AG09319 (cell line): ENCODE measurements at places on chromosomes 6 and 20.

DNA sequence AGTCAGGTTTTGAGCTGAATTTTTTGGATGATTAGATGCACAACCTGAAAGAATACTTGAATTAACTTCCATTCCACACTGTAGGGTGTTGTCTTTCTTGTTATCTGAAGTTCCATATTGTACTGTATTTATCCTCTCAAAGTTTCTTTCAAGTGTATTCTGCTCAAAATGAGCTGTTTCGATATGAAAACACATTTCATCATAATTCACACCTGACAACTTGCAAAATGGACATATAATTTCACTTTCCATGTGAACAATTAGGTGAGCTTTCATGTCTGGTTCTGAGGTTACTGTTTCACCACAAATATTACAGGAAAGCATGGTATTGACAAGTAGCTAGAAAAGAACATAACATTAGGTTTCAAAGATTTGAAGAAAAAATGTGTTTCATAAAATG lies 1.7 kb downstream of the ZUP1 start:
- DNase-seq, result no peak

DNA sequence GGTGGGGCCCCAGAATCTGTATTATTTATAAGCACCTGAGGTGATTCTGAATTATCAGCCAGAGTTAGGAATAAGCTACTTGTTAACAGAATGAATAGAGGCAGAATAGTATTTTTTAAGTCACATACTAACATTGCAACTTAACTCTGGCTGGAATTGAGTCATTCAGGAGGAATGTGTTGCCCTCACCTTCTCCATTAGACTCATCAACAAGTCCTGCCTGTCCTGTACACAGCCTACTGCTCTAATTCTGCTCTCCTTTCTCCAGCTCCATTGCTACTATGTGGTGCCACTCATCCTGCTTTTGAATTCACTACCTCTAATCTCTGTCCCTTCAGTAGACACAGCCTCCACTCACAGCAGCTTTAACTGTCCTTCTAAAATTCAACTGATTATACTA lies 669.4 kb downstream of the DHX35 start:
- no peak for DNase-seq

GRCh38 chr20:7366189-7366588 lies 574.1 kb downstream of the HAO1 start:
- no peak for DNase-seq

DNA sequence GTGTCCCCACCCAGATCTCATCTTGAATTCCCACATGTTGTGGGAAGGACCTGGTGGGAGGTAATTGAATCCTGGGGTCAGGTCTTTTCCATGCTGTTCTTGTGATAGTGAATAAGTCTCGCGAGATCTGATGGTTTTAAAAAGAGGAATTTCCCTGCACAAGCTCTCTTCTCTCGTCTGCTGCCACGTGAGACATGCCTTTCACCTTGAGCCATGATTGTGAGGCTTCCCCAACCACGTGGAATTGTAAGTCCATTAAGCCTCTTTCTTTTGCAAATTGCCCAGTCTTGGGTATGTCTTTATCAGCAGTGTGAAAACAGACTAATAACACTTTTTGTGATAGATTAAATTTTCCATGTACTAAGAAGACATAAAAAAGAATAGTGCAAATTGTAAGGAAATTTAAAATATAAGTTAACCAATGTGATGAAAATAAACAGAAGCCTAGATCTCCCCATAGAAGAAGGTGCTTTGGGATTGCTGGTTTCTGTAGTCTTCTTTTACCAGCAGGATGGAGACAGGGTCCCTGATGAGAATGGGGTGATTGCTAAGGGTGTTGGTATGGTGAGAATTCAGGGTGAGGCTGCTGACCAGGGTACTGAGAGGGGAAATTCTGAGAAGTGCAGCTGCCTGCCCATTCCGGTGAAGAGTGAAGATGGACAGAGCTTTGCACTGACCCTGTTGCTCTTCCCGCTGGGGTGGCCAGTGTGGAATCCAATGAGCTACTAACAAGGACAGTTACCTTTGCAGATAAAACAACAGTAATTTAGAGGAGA lies 50.7 kb downstream of the BMP2 start:
- no peak for DNase-seq

DNA sequence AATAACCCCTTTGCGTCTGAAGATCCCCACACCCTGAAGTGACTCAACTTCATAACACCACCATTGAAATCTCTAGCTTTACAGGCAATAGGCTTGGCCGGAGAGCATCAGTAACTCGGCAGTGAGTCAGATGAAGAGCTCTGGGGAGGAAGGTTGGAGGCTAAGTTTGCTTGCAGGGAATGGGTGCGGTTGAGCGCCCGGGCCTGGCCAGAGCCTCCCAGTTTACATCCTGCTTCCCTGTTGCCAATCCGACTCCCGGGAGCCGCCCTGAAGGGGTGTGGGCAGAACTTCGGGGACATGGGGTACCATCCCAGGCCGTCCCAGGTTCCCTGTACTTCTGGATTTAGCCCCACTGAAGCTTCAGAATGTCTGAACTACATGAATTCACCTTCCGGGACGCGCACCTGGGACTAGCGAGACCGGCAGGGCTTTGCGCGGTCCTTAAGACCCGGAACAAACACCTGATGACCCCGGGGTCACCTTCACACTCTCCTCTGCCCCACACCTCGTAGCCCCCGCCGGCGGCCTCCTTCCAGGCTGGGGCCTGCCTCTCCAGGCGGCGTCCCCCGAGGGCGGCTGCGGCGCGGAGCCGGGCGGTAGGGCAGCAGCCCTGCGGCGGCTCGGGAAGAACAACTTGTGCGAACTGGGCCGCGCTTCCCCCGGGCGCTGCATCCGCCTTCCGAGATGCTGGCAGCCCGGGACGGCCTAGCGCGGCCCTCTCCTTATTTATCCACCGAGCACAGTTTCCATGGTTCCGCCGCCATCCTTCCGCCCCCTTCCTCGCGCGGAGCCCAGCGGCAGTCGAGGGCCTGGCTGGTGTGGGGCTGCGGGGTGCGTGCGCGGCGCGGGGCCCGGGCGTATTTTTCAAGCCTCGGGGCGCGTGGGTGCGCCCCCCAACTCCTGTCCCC lies 56.6 kb upstream of the RREB1 start:
- DNase-seq, result no peak

GRCh38 chr6:147534116-147534860 lies 25.8 kb downstream of the SAMD5 start:
- DNase-seq, result no peak

DNA sequence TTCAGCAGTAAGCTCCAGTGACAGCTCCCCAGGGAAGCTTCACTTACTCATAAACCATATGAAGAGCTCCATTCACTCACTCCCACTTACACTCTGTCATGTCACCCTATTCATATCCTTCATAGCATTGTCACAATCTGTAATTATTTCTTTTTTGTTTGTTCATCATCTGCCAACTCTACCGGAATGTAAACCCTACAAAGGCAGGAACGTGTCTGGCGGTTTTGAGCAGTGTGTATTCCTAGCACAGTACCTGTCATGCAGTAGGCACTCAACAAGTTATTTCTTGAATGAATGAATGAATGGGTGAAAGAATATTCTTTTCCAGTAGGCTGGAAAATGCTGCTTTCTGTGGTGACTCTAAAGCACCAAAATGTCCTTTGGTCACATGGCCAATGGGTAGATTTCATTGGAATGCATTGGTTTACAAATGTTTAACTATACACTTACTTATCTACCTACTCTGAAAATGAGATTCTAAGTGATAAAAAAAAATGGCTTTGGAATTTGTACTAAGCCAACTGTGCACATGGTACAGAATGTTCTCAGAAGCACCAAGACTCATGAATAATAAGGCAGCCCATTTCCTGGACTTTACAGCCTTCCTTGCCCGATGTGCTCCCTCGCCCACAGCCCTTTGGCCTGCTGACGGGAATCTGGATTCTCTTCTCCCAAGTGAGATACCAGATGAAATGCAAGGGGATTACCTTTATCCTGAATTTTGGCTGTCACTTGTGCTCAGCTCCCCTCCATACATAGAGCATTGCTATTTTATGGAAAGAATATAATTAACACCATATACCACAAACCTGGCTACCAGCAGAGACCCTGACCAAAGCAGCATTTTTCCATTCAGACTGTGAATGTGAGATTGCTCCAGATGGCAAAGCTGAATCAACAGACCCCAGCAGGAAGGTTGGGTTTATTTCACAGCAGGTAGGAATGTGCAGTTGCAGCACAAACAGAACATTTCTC lies 273.3 kb downstream of the ALDH8A1 start:
- no peak for DNase-seq

DNA sequence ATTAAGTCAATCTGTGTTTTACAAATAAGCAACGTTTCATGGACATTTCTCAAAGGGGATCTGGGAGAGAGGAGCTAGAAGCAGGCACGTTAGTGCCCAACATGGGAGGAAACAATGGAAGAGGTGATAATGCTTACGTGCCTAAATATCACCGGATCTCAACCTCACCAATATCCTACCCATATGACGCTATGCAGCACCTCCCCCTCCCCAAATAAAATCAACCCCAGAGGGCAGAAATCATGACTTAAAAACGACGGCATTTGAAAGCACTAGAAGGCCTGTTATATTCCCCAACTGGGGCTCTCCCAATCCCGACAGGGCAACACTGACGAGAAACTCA lies 425 bp downstream of the HBS1L start:
- DNase-seq, result no peak

GRCh38 chr6:160344271-160344670 lies 3.9 kb upstream of the SLC22A3 start:
- no peak for DNase-seq

GRCh38 chr6:68559716-68560115 lies 75.4 kb upstream of the ADGRB3 start:
- DNase-seq, result no peak

DNA sequence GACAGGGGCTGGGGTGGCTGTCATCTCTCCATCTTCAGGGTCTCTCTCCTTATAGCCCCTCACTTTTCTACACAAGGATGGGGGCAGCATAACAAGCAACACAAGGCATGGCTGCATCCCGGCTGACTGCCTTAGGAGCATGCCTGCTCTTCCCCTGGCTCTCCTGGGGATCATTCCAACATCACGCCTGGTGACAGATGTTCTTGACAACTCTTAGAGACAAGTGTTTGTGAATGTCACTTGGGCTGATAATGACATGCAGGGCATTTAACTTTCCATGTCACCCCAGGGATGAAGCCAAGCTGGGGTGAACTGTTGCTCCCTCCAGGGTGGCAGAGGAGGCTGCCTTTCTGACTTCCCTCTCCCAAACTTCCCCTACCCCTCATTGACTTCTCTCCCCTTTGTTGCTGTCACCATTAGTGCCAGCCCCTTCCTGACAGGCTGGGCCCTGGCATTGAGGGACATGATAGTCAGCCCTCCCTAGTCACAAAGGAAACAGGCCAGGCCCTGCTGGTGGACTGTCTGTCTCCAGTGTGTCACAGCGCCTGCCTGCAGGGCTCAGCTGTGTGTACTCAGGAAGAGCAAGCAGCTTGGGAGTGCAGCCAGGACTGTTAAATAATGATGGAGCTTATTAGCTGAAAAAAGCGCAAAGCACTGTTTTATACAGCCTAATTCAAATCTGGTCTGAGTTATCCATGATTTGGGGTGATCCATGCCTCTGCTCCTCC lies 161.8 kb downstream of the LRFN2 start:
- DNase-seq, result no peak

DNA sequence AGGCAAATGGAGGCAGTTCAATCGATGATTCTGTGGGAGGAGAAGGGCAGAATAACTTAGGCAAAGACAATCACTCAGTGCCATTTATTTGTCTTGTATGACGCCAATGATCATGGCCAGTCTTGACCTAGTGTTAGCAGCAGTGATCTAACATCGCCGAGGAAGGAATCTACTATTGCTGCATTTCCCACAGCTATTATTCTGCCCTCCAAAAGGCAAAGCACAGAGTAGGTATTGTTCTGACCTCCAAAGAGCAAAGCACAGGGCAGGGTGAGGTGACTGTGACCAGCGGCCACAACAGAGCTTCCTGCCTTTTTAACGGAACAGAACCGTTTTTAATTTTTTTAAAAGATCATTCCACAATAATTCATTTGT lies 235.9 kb downstream of the CDH4 start:
- no peak for DNase-seq

DNA sequence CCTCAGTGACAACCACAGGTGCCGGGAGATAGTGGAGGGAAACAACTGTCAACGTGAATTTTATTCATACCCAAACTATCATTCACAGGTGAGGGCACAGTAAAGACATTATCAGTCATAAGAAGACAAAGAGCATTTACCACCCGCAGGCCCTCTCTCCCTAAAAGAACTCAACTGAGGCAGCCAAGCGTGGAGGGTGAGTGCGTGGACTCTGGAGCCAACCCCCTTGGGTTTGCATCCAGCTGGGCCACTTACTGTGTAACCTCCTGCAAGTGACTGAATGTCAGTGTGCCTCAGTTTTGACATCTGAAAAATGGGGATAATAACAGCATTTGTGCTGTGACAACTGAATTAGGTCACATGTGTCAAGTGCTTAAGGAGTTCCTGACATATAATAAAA lies 70.6 kb upstream of the KCNK16 start:
- no peak for DNase-seq

GRCh38 chr6:125303512-125303854 lies 1.7 kb upstream of the HDDC2 start:
- no peak for DNase-seq

DNA sequence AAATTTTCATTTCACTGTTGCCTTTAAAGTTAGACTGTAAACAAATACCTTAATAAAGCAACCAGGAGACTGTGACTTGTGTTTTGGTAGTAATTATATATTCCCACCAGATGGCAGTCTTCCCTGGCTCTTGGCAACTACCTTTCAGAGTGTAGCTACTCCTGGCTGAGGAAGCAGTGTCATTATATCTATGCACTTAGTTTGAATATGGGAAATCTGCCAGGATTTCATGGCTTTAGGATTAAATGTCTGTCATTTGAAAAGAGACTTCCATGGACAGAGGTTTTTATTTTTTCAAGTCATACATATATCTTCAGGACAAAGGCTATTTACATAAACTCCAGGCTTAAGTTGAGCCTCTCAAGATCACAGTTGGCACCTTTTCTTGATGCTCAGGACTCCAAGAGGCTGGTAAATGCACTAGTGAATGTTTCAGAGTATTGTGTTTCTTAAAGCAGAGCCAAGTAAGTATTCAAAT lies 160.1 kb downstream of the C6orf58 start:
- peak; percentile 40 for DNase-seq

DNA sequence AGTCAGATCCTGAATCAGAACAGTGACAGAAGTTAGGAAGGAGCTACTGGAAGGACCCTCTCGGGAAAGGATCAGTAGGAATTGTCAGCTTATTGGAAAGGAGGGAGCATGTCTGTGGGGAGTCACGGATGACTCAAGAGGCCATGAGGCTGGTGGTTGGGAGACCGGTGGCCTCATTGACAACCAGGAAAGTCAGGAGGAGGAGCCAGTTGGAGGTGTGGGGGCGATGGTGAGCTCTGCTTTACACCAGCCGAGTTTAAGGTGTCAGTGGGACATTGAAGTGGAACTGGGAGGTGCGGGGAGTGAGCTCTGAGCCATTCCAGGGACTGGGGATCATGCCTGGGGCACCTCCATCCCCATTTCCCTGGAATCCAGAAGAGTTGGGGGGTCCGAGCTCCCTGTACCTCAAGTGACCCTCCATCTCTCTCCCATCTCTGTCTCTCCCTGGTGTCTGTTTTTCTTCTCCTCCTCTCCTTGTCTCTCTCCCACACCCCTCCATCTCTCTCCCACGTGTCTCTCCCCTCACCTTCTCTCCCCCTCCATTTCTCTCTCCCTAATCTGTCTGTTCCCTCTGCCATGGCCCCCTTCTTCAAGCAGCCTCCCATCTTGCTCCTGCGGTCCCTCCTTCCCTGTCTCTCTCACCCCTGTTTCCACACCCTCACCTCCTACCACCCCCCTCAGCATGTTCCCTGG lies 14.3 kb upstream of the ZBTB9 start:
- no peak for DNase-seq
